ENCODE measurements at places on chromosomes 6 and 20.

- peak; percentile 35 for DNase-seq
Measured at GRCh38 chr6:159761129-159761872, 544 bp upstream of the ACAT2 start.

- no peak for DNase-seq
Measured at GRCh38 chr6:132209351-132209750, 191.9 kb downstream of the MOXD1 start.

- no peak for DNase-seq
Measured at GRCh38 chr6:82442061-82442719, 78.6 kb downstream of the TPBG start.

GRCh38 chr6:121090492-121090891 lies 243.8 kb downstream of the TBC1D32 start:
- DNase-seq, result no peak

GRCh38 chr6:110270165-110270564 lies 88.0 kb downstream of the METTL24 start:
- DNase-seq, result no peak

DNA sequence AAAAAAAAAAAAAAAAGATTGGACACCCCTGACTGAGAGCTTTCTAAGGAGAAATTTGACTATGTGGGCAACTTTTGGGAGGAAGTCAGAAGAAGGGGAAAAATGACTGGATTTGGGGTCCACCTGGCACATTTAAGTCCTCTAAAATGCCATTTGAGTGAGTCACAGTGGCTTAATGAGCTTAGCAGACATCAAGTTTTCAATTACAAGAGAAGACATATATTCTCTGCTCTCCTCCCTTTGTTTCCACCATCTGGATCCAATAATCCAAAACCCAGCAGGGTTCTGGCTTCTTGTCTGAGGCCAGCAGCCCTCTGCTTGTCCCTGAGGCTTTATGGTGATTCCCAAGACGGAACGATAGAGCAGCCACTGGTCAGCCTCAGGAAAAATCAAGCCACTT lies 6.9 kb downstream of the PI3 start:
- no peak for DNase-seq

DNA sequence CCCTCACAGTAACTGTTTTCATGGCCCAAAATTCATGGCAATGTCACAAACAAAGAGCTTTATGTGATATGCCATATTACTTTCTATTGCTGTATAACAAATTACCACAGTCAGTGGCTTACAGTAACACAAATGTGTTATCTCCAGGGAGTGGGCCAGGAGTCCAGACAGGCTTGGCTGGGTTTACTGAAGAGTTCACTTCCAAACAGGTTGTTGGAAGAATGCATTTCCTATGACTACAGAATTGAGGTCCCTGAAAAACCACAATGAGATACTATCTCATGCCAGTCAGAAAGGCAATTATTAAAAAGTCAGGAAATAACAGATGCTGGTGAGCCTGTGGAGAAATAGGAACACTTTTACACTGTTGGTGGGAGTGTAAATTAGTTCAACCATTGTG lies 431.9 kb downstream of the PKHD1 start:
- no peak for DNase-seq

DNA sequence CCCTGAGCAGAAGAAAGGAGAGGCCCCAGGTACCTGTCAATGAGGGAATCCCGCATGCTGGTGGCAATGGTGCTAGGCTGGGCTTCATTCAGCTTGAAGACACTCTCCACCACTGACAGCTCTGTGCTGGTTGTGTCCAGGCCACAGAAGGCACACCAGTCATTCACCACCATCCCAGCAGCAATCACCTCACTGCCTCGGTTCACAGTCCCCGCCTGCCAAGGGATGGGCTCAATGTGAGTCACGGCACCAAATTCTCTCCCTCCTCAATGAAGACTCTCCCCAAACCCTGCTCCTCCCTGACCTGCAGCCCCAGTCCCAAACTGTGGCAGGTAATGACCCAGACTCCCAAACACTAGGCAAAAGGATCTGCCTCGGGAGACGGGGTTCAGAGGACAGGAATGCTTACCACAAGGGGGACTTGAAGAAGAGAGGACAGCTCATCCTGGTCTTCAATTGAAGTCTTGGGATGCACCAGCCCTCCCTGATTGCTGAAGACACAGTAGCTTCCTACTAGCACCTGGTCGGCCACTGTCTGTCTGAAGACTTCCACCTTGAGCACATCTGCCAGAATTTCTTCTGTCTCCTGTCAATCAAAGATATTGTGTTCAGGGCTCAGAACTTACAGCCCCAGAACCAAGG lies 1.7 kb upstream of the MMP24OS start:
- no peak for DNase-seq

DNA sequence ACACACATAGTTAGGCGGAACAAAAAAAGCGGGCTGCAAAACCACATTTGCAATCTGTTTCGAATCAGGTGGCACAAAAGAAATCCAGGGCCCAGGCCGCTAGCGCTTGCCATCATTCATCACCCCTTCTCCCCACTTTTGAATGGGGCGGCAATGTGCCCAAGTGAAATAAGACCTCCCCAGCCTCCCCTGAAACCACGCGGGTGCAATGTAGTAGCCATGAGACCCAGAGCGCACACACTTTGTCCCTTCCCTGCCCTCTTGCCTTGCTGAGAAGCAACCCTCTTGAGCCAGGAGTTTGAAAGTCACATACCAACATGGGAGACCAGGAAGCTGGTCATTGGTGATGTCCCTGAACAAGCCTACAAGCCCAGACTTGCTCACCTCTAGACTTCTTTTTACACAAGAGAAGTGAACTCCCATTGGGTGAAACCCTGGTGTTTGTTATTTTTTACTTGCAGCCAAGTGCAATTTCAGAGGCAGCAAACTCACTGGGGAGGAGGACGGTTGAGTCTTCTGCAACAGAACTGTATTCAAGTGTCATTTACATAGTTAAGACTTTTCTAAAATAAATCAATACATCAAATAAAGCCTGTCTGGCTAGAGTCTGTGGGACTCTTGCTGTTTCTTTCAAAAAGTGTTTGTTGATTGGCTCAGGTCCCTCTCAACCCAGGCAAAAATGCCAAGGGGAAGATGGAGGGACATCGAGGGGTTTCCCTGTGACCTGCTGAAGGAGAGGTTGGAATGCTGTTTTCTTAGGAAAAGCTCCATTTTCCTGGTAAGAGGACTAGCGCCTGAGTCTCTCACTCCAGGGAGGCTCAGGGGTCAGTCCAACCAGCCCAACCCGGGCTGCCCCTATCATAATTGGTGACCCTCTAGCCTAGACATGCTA lies 138.1 kb upstream of the PTPN1 start:
- no peak for DNase-seq

DNA sequence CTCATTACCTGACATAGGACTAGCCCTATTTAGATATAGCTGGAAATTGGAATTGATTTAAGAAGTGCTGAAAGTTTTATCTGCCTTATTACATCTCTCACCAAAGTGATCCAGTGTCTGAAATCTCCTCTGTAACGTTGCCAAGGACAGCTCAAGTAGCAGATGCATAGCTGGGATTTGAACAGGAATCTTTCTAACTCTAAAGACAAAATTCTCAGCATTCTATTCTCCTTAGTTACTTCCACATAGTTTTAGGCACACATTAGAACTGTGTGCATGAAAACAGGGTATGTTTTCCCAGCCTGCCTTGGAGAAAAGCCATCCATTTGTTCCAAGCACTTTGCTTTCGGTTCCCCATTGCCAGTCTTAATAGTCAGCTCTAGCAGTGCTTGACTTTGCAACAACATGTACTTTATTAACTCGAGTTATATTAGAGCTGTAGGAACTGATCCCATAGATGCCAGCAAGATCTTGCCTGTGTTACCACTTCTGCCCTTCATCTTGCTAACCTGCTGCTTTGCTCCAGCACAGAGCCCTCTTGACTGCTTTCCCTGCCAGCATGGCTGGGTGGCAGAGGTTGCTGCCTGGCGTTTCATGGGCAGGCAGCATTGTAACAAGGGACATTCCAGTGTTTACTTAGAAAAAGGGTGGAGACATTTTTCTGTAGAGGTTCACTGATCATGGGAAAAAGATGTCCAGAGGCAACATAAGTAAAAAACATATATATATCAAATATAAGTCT lies 56.1 kb upstream of the STMND1 start:
- no peak for DNase-seq

DNA sequence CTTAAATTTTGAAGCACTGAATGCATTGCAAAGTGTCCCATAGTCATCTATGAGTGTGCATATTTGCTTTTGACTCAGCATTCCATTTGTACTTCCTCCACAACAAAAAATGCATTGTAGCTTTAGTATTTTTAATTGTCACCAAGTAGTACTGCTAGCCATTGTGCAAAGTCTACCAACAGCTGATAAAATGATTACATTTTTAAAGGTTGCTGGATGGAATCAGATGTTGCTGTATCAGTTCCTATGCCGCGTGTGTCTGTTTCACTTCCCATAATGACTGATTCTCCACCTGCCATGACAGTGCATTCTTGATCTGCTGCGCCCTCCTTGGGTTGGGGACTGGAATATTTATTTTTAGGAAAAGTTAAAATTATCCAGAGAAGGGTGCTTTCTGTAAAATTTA lies 41.2 kb downstream of the SLX4IP start:
- DNase-seq, result no peak

GRCh38 chr6:3296078-3296477 lies 37.3 kb downstream of the PSMG4 start:
- no peak for DNase-seq

DNA sequence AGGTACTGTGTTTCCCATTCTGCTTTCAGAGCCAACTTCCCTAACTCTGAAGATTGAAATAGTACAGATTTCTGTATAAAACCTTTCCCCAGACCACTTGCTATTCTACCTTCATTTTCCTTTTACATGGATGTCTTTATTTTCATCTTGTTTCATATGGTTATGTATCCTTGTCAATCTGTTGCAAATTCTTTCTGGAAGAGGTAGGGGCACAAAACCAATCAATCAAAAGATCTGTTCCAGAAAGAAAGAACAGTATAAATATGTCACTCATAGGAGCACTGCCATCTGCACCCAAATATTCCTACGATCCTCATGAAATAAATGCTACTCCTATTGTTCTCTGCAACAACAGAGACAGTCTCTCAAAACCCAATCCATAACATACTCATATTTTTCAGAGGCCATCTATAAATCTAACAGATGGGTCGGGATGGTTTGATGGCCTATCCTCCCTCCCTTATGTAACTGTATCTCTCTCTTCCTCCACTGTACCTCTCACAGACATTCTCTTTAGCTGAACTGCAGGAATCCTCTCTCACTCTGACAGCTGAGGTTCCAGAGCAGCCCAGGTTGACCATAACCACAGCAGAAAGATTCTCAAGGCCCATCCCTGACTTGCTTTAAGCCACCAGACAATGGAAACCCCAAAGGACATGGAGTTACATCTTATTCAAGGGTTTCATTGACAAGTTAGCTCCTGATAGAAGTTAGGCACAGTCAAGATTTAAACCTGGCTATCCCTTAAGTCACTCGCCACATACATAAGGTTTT lies 112.8 kb downstream of the ZMYND8 start:
- DNase-seq, result no peak

- DNase-seq, result no peak
Measured at GRCh38 chr6:142927271-142927580, 17.8 kb downstream of the HIVEP2 start.

DNA sequence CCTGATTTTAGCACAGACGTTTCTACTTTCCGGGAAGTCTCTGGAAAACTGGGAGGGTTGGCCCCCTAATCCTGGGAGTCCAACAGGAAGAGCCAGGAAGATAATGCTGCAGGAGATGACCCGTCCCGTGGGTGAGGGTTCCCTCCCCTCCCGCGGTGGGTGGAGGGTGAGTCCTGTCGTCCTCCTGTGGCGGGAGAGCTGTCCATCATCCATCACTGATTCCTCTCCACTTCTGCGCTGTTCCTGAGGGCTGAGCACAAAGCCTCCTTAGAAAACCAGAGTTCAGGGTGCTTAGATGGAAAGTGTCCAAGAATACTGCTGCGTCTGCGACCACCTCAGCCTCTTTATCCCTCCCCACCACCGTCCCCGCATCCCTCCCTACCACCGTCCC lies 6.1 kb upstream of the CCR6 start:
- DNase-seq, result no peak

DNA sequence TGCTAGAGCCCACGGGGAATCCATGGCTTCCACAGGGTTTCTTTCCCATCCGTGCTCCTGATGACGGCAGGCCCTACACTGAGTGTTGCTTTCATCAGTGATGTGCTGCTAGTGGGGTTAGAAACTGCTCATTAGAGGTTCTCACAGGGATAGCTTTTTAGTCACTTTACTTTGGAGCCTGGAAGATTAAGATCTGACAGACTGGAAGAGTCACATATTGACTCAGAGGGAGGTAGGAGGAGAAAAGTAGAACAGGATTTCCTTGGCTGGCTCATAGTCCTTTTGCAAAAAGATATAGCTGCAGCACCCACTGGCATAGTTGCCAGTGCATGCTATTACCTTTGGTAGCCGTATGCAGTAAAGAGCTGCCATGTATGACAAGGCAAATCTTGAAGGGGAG lies 890.3 kb downstream of the C6orf118 start:
- no peak for DNase-seq

DNA sequence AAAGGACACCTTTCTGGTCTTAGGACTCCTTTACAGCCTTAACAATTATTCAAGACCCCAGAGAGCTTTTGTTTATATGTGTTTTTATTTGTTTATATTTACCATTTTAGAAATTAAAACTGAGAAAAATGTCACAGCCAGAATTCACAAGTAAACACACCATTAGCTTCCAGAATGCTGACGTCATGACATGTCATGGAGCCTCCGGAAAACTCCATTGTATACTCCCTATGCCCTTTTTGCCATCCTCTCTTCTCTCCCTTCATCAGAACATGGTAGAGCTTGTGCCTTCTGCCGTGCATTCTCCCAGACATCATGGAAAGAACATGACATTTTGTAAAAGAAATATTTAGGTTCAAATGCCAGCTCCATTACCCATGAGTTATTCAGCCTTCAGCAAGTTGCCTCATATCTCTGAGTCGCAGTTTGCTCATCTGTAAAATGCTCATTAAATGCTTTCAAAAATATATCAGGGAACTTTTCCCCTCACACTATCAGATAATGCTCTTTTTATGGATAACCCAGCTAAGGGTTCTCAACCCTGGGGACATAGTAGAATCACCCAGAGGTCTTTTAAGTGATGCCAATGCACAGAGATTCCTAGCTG lies 27.8 kb downstream of the TNFAIP3 start:
- DNase-seq, result no peak

DNA sequence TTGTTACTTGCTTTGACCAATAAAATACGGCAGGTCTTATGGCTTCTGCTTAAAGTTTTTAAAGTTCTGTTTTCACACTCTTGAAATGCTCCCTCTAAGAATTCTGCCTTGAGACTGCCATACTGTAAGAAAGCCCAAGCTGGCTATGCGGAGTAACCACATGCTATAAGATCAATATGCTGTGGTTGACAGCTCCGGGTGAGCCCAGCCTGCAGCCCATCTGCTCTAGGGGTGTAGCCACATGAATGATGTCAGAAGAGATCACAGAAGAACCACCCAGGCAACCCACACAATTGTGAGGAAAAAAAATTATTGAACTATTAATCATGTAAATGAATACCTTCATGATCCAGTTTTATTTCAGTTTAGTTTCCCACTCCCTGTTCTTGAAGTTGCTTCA lies 26.1 kb upstream of the SH3BGRL2 start:
- DNase-seq, result no peak

- no peak for DNase-seq
Measured at GRCh38 chr6:83908813-83909212, 49.3 kb downstream of the CYB5R4 start.

- no peak for DNase-seq
Measured at GRCh38 chr6:135097172-135097571, 42.5 kb upstream of the HBS1L start.

All from activated naive CD8-positive, alpha-beta T cell treated with anti-CD3 and anti-CD28 coated beads, Interleukin-2, amount 50 U/mL, for 24 hours (primary cell).